ENCODE measurements at places on chromosomes 12 and 14.

- DNase-seq = no peak
Observed at GRCh38 chr14:91112194-91112593, 1.7 kb upstream of the DGLUCY start.

DNA sequence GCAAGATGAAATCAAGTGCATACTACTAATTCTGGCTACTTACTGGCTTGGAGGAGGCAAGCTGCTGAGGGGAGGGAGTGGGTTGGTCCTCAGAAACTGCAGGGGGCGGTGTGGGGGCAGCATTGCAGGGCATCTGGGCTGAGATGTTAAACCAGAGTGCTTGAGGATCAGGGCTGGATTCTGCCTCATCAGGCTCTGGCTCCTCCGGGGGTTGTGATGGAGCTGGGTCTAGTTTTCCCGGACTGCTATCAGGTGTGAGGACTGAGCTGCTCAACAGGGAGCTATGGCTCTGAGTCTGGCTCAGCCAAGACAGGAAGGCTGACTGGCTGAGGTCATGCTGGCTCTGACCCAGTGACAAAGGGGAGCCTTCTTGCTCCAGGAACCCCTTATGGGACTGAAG is 28.6 kb downstream of the BAZ2A start:
- DNase-seq = no peak

DNA sequence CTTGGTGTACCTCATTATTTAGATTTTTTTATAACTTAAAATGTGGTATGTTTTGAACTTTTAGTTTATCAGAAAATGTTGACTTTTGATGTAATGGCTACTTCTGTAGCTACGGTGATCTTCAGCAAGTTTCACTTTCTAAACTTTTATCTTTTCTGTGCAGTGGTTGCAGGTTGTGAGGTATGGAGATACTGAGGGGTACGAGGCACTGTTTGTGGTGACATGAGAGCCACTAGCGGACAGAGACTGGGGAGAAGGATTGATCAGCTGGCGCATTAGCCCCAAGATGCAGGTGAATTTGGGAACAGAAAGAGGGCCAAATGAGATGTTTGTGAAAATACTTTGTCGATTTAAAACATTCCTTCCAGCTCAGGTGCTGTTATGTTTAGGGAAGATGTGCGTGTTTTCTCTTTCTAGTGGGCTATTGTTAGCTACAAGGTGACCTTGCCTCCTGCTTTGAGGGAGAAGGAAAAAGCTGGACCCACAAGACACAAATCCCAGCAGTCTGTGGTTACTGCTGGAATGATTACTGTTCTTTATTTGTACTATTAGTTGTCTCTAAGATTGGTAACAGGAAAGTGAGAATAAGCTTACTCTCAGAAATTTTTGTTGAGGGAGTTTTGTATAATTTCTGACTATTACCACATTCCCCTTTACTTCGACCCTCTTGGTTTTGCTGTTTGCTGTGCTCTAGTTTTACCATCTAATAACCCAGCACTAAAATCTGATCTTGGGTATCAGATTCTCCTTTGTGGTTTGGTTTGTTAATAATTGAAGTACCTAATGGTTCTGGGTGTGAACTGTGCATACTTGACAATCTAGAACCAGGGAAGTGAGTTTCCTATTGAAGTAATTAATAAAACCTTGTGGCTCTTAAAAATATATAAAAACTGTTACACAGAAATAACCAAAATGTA is 61.7 kb downstream of the FBXO34 start:
- no peak for DNase-seq

- DNase-seq = no peak
Observed at GRCh38 chr12:120836114-120836684, 68.0 kb downstream of the SPPL3 start.

GRCh38 chr12:84719997-84720396 is 192.6 kb downstream of the SLC6A15 start:
- no peak for DNase-seq
